AG10803 (cell line): ENCODE measurements at places on chromosomes 6 and 20.

GRCh38 chr6:22288721-22289120 lies 8.1 kb downstream of the PRL start:
- DNase-seq, result no peak

- DNase-seq, result peak; percentile 43
Measured at GRCh38 chr6:5125152-5126006, 40.2 kb downstream of the PPP1R3G start.

GRCh38 chr20:50930139-50930975 lies 880 bp downstream of the ADNP start:
- DNase-seq, result no peak

GRCh38 chr6:159108426-159108985 lies 60.7 kb upstream of the FNDC1 start:
- no peak for DNase-seq

DNA sequence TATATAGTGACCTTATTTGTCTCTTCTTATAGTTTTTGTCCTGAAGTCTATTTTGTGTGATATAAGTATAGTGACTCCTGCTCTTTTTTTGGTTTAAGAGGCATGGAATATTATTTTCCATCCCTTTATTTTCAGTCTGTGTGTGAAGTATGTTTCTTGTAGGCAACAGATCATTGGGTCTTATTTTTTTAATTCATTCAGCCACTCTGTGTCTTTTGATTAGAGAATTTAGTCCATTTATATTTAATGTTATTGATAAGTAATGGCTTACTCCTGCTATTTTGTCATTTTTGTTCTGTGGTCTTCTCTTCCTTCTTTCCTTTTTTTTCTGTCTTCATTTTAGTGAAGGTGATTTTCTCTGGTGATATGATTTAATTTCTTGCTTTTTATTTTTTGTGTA lies 51.4 kb upstream of the TOP1 start:
- DNase-seq, result no peak

- no peak for DNase-seq
Measured at GRCh38 chr6:20722455-20722854, 188.2 kb downstream of the CDKAL1 start.

DNA sequence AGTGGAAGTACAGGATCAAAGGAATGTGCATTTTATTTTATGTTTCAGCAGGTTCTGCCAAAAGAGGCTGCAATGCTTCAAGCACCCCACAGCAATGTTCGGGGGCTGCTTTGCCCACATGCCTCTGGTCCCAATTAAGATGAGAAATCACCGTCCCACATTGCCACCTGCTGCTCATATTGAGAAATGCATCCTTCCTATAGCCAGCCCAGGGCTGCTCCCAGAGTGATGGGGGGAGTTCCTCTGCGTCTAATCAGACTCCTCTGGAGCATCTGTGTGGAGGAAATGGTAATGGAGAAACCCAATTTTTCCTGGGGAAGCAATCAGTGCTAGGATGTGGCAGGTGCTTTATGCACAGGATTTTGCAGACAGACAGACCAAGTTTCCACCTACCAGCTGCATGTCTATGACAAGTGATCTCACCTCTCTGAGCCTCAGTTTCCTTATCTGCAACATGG lies 33.7 kb downstream of the PTGIS start:
- peak; percentile 48 for DNase-seq

DNA sequence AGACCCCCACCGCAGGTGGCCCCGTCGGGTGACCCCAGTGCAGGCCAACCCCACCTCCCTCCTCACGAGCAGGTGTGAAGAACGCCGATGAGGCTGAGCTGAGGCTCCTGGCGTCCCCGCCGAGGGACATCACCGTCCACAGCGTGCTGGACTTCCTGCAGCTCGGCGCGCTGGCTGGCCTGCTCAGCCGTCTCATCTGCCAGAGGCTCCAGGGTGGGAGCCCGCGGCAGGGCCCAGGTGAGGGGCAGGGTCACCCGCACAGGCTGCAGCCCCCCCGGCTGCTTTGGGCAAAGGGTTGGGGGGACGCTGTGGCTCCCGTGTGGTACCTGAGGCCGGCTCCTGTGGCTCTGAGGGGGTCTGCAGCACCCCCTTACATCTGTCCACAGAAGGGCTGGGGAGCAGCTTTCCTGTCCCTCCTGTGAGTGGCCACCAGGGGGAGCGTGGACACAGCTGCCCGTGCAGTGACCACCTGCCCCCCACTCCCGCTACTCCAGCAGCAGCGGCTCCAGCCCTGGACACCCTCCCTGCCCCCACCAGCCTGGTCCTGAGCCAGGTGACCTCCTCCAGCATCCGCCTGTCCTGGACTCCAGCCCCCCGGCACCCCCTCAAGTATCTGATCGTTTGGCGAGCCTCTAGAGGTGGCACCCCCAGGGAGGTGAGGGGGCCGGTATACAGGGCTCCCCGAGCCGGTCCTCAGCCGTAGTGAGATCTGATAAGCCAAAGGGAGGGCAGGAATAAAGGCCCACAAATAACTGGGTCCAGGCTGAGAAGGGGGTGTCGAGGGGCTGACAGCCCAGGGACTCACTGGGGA lies 16.5 kb downstream of the COL20A1 start:
- DNase-seq, result peak; percentile 9

DNA sequence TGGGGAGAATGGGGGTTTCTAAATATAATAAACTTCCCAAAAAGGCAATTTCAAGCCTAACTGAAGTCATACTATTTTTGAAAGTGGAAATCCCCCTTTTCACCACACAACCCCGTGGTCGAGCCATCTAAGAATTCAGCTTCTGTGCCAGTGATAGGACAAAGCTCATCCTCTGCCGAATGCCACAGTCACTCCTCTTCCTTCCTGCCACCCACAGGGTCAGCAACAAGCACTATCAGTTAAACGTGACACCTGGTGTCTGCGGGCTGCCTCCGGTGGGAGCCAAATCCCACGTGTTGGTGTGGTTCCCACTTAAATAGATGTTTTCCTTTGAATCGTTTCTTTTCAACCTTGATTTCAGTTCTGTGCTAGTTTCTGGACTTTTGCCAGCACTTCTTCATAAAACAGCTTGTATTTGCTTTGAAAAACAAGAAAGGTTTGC lies 60.7 kb downstream of the TNFAIP3 start:
- DNase-seq, result no peak

DNA sequence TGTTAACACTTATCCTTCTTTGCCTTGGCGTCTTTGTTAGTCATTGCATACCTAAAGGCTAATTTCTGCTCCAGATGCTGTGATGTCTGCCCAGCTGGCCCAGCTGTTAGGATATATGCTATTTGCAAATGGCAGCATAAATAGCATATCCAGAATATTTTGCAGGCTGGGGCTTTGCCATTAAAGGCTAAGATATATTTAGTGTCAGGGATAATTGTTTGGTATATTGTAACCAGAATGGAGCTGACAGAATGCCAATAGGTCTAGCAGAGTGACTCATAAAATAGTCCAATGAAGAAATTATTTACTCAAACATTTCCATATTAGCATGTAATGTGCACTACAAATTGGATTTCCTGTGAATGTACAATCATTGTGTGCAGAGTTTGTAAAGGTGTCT lies 584.1 kb upstream of the FLRT3 start:
- DNase-seq, result peak; percentile 56

DNA sequence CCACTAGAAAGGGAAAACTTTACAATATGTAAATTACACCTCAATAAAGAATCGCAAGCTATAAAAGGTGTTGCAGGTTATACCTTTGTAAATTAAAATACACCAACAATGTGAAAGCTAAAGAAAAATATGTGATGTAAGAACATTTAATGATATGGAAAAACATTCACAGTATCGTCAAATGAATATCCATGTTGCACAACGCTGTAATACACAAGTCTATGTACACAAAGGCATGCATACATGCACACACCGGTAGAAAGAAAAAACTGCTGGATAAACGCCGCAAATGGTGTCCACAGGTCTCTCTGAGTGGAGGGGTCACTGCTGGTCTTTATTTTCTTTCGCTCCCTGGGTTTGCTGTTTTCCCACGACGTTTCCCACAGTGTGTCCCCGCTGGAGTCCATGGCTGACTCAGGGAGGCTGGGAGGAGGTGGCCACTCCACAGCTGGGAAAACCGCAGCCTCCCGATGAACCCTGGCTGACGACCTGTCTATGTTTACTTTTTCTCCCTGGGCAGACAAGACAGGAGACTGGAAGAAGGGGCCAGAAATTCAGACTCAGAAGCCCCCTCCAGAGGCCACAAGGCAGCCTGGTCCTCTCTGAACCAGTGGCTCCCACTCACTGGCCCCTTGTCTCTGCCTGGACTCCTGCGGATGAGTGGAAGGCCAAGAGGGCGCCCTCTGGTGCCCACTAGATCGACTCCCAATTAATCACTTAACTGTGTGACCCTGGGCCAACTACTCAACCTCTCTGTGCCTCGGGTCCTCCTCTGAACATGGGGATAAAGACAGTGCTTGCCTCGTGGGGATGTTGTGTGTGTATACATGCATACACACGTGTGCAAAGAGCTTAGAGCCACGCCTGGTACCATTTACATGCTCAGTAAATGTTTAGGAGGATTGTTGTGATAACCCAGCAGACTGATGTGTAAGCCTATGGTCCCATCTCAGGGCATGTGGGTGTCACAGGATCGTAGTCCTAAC lies 12.8 kb upstream of the BPI start:
- peak; percentile 66 for DNase-seq
